Inflammatory macrophage treated with lipopolysaccharide for 4 hours (primary cell): ENCODE measurements at places on chromosomes 6 and 20.

- DNase-seq, result no peak
Measured at GRCh38 chr6:85483846-85484245, 34.0 kb downstream of the NT5E start.

GRCh38 chr6:42454428-42454791 is 2.7 kb upstream of the TRERF1 start:
- DNase-seq, result no peak

- peak; percentile 63 for DNase-seq
Measured at GRCh38 chr6:161029195-161029809, 37.7 kb downstream of the MAP3K4 start.

GRCh38 chr6:106782536-106783285 is 153.3 kb downstream of the QRSL1 start:
- no peak for DNase-seq

DNA sequence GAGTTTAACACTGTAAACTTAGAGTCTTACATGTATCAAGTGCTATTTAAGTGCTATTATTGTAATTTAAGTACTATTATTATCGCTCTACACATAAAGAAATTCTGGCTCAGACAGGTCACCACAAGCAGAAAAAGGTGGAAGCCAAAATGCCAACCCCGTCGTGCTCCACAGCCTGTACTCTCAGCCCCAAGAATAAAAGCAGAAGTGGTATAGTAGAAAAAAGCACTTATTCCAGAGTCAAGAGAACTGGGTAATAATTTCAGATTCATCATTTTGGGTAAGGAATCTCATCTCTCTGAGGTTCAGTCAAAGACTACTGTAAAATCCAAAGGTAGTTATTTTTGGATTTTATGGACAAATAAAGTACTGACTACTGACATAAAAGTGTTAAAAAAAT is 943 bp downstream of the ZUP1 start:
- DNase-seq, result peak; percentile 58

GRCh38 chr20:8117636-8118035 is 14.4 kb upstream of the PLCB1 start:
- no peak for DNase-seq

- peak; percentile 68 for DNase-seq
Measured at GRCh38 chr6:34332251-34333198, 59.9 kb downstream of the NUDT3 start.

DNA sequence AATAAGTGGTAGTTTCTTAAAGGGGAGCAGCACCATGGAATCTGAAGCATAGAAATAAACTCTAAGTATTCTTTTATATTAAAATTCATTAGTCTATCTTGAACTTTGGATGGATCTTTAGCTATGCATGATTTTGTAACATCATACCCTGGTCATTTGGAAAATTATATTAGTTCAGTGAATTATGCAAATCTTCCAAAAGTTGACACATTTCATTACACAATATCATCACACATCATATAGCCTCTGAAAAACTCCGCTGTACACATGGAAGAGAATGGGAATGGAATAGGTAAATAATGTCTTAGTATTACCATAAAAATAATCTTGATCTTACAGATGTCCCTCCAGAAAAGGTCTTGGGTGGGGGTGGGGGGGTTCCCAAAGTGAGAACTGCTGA is 96.1 kb downstream of the ATXN1 start:
- peak; percentile 52 for DNase-seq

GRCh38 chr6:71886184-71887005 is at the start of gene RIMS1:
Gene RIMS1 (plus strand): TSS chr6:71886550. CDS start chr6:71887024, 474 bp downstream.
- DNase-seq, result no peak

- DNase-seq, result no peak
Measured at GRCh38 chr6:48628316-48628715, 517.3 kb upstream of the PTCHD4 start.

DNA sequence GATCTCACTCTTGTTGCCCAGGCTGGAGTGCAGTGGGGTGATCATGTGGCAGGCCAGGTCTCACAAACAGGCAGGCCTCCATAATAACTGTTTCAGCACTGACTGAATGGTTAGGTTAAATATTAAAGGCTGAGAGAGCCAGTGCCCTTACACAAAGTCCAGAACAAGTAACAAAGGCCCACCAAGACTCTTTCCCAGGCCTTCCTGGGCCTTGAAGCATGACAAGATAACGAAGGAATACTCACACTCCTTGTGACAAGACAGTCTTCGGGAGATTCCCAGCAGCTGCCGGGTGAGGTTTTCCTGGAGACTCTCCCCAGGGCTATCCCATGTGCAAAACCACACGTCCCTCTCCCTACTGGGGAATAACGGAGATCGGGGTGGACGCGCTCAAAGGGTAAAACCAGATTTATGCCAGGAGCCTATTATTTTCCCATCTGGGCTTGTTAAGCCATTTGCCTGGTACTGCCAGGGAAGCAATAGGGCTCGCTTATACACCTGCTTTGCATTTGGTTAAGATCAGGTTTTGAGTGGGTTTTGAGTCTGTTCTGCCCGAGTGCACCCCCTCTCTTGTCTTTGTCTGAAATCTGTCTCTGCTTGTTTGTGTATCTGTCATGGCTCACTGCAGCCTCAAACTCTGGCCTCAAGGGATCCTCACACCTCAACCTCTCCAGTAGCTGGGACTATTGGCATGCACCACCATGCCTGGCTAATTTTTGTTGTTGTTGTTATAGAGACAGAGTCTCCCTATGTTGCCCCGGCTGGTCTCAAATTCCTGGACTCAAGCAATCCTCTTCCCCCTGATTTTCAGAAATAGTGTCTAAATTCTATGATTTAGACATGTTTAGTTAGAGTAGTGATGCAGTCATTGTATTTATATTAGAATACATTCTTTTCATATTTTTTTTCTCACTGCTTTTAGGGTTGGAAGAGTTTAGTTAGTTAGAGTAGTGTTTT is 1.4 kb upstream of the ENPP3 start:
- no peak for DNase-seq

DNA sequence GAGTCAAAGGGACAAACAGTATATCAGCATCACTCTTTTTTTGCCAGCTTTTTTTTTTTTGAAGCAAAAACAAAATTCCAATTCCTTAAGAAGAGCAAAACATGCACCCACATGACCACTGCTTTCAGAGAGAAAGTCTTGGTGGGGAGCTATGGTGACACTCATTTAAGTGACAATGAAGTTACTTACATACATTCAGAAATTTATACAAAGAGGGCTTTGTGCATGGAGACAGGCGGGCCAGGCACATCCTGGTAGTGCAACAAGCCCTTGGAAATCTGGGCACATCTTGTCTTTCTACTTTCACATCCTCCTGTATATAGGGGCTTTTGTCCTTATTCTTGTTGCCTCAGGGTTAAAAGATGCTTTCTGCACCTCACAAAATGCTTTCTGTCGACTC is 55.9 kb downstream of the IL22RA2 start:
- DNase-seq, result no peak

- no peak for DNase-seq
Measured at GRCh38 chr20:33753763-33754162, 22.0 kb downstream of the ZNF341 start.

GRCh38 chr20:23145281-23145700 is 59.2 kb upstream of the CD93 start:
- peak; percentile 76 for DNase-seq

DNA sequence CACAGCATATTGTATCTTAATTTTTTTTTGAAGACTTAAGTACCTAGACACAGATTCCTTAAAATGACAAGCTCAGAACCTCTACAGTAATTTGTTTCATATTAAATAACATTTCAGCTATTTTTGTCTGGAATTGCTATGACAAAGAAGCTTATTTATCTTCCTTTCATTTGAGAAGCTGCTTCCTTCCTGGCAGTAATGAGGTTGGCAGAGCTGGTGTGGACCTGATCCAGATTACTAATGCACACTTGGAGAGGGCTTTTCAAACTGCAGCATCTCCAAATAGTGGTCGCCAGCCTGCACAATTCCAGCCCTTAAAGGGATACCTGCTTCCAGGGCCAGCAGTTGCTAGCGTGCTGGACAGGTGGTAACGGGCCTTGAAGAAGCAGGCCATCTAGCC is 12.1 kb downstream of the PTCHD4 start:
- no peak for DNase-seq

GRCh38 chr20:36017048-36017951 is 48.9 kb downstream of the CNBD2 start:
- no peak for DNase-seq

GRCh38 chr6:101478891-101479290 is 85.4 kb downstream of the GRIK2 start:
- no peak for DNase-seq

GRCh38 chr6:42236030-42236429 is 18.4 kb upstream of the MRPS10 start:
- no peak for DNase-seq

GRCh38 chr20:38804221-38804620 is 1.3 kb upstream of the PPP1R16B start:
- DNase-seq, result no peak

- DNase-seq, result no peak
Measured at GRCh38 chr6:7235712-7236305, 77.2 kb downstream of the SSR1 start.

- DNase-seq, result no peak
Measured at GRCh38 chr6:63945987-63946386, 310.4 kb downstream of the PHF3 start.

DNA sequence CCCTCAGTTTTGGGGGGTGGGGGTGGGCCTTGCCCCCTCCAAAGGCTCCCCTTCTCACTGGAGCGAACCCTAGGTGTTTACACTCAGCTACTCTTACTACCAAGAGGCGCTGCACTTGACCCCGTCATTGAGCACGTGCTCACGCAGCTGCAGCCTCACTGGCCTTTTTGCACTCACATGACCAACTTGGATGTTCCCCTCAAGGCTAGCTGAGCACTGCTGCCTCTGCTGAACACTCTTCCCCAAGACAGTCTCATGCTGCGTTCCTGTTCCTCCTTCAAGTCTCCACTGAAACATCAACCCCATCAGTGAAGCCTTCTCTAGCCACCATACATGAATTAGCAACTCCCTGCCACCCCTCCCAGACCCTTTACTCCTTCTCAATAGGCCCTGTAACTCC is 4.0 kb downstream of the SOD2 start:
- DNase-seq, result peak; percentile 75

- DNase-seq, result no peak
Measured at GRCh38 chr6:169424821-169425240, 171.2 kb upstream of the THBS2 start.

GRCh38 chr6:42777126-42777822 is 4.6 kb upstream of the BICRAL start:
- DNase-seq, result peak; percentile 25

- no peak for DNase-seq
Measured at GRCh38 chr6:92779746-92780145, 639.6 kb downstream of the EPHA7 start.

DNA sequence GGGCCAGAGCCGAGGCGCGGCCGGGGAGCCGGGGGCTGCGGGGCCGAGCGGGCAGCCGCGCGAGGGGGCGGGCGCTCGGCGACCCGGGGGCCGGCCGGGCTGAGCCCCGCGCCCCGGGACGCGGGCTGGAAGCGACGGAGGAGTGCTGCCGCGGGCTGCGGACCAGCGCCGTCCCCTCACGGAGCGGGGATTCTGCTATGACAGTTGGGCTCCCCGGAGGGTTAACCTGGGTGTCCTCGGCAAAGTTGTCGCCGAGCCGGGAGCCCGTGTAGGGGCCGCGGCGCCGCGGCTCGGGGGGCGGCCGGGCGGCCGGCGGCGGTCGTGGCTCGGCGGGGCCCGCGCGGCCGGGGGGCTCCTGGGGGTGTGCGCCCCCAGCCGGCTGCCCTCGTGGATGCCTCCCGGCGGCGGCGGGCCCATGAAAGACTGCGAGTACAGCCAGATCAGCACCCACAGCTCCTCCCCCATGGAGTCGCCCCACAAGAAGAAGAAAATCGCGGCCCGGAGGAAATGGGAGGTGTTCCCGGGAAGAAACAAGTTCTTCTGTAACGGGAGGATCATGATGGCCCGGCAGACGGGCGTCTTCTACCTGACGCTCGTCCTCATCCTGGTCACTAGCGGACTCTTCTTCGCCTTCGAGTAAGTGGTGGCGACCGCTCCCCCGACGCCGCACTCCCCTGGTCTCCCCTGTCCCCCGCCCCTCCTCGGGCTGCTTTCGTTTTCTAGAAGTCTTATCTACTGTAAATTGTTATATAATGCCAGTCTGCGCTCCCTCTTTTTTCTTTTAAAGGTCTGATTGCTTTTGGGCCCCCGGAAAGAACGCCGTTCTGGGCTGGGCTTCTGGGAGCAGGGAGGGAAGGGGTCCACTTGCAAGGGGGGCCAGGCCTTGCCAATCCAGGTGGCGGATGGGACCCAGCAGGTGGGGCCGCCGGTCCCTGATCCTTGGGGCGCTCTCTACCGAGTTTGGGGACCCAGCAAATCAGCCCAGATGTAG is 936 bp downstream of the ZDHHC14 start:
- peak; percentile 42 for DNase-seq

DNA sequence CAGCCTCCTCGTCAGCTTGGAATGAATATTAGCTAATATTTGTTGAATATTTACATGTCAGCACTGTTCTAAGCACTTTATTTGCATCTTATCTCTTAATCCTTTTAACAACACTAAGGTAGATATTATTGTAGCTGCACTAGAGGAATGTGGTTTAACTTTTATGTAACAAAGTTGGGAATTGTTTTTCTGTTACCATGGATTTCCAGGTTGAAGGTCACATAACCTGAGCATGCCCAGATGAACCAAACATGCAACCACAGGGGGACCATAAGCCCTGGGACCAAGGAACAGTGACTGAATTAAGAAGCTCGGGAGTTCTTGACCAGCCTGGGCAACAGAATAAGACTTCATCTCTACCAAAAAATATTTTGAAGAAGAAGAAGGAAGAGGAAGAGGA is 29.1 kb upstream of the YWHAB start:
- no peak for DNase-seq

DNA sequence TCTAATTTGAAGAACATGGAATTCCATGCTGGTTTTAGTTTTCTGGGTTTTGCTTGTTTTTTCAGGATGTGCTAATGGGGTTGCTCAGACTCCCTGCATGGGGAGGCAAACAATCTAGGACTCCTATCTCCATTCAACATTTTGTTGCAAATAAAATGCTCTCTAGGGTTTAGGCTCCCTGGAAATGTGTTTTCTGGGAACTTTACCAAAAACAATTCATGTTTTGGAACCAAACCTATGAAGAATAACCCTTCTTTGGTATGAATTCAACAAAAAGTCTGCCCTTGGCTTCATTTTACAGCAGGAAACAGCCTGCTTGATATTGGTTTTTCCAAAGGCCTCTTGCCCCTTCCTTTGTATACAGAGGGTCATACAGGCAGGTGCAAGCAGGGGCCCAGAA is 217.7 kb downstream of the FOXA2 start:
- DNase-seq, result no peak

DNA sequence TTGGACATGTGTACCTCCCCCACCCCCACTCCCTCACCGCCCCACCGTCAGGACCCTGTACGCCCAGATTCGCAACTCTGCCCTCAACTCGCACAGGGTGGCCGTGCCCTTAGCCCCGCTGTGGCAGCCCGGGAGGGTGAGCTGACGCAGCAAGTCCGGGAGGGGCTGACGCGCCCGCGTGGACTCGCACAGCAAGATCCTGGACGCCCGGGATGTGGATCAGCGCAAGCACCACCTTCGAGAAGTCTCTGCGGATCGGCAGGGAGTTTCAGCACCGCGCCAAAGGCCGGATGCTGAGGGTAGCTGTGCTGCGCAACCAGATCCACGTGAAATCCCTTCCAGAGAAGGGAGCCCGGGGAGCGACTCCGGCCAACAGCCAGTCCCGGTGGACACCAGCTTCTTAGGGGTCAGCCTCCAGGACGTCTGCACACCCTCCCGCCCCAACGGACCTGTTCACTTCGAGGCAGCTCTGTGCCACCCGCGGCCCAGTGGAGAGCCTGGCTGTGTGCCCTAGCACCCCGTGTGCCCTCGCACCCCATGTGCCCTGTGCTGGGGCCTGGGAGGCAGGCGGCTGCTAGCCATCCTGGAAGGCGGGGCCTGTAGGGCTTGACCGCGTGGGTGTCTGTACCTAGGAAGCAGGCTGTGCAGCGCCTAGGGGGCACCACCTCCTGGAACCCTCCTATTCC is 6.7 kb upstream of the GJA10 start:
- no peak for DNase-seq

- DNase-seq, result no peak
Measured at GRCh38 chr6:3196770-3197169, 30.7 kb downstream of the TUBB2B start.
